ENCODE measurements at places on chromosomes 3 and 15. TPM values are rescaled to one million over a fixed set of nuclear protein-coding genes. Genes with fewer than 3 reads are reported as not detected.

The SNTN gene
- total RNA-seq: not detected

The CLRN1 gene
- 0.43 TPM for total RNA-seq

The SLCO3A1 gene
- 77.2 TPM for total RNA-seq

The IL17RB gene
- 17.5 TPM for total RNA-seq

The DPPA4 gene
- 16.9 TPM for total RNA-seq

GRCh38 chr15:74835312-74835823, 7.6 kb downstream of the ULK3 start:
- H3K4me1 ChIP-seq: no peaks in the 10 kb centered on the region
- no peak overlapping the region for H3K27ac ChIP-seq
- peak; percentile 47 for DNase-seq
- no peak overlapping the region for H3K4me3 ChIP-seq
- H3K27me3 ChIP-seq: no peaks in the 10 kb centered on the region

DNA sequence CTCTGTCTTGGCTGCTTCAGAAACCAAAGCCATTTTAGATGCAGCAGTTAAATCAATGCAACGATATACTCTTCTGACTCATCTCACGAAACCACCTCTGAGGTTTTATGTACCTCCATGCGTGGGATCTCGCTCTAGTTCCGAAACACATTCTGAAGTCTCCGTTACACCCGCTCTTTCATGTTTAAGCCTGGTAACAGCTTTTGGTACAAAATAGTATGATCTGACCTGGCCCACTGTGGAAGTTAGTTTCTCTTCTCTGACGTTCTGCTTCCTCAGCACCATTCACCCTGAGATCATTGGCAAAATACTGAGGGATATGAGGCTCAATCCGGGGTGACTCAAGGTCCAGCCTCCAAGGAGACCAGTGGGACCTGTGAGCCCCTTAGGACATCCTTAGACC, 121.9 kb downstream of the TMEM266 start:
- no peak overlapping the region for H3K27ac ChIP-seq
- DNase-seq: no peak
- no peaks in the 10 kb centered on the region for H3K36me3 ChIP-seq
- H3K27me3 ChIP-seq: no peaks in the 10 kb centered on the region
- H3K4me3 ChIP-seq: no peak overlapping the region
- peaks cover 4% of the 10 kb centered on the region for H3K4me1 ChIP-seq

GRCh38 chr15:79919090-79919748, 22.4 kb upstream of the MTHFS start:
- H3K27me3 ChIP-seq: no peaks in the 10 kb centered on the region
- H3K4me3 ChIP-seq: no peak overlapping the region
- no peaks in the 10 kb centered on the region for H3K36me3 ChIP-seq

GRCh38 chr3:157113832-157114505, 46.0 kb downstream of the CCNL1 start:
- H3K4me3 ChIP-seq: no peak overlapping the region
- H3K36me3 ChIP-seq: no peaks in the 10 kb centered on the region
- DNase-seq: no peak

GRCh38 chr3:48466386-48467109, 20.0 kb downstream of the ATRIP start:
- peak overlapping the region; percentile 98 for H3K27ac ChIP-seq
- H3K27me3 ChIP-seq: no peaks in the 10 kb centered on the region
- no peak for DNase-seq
- H3K4me1 ChIP-seq: peaks cover 29% of the 10 kb centered on the region

DNA sequence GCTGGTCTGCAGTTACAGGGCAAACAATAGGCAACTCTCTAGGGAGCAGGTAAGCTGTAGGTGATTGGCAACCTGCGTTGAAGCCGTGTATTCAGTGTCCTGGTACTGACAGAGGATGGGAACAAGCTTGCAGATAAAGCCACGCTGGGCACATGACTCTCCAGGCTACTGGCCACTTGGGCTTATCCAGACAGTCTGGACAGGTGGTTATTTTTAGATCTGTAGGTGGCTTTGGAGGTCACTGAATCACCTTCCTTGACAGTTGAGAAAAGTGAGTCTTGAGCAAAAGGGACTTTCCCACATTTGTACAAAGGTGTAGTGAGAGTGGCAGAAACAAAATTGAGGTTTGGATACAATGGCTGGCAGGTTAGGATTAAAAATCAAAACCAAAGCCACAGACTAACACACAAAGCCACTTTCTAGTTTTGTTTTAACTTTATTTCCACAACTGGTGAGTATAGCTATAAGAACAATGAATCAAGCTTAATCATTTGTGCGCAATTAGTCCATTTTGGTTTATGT, 22.3 kb upstream of the IL1RAP start:
- no peaks in the 10 kb centered on the region for H3K4me1 ChIP-seq
- no peak for DNase-seq
- no peak overlapping the region for H3K4me3 ChIP-seq
- H3K27me3 ChIP-seq: no peaks in the 10 kb centered on the region
- H3K27ac ChIP-seq: no peak overlapping the region
- H3K36me3 ChIP-seq: no peaks in the 10 kb centered on the region

DNA sequence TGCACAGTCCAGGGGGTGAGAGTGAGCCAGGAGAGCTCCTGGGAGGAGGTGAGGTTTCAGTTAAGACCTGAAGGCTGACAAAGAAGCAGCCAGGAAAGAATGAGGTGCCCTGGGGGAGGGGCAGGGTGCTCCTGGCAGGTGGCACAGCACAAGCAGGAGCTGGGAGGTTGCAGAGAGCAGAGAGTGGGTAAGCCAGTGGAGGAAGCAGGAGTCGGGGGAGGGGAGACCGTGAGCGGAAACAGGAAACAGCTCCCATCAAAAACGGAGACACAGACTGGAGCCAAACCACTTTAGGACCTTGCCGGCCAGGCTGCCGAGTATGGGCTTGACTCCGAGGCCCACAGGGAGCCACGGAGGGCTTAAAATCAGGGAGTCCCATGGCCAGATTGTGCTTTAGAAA, 12.1 kb upstream of the FBLN2 start:
- no peak overlapping the region for H3K27ac ChIP-seq
- H3K36me3 ChIP-seq: no peaks in the 10 kb centered on the region
- H3K4me1 ChIP-seq: peaks cover 10% of the 10 kb centered on the region

DNA sequence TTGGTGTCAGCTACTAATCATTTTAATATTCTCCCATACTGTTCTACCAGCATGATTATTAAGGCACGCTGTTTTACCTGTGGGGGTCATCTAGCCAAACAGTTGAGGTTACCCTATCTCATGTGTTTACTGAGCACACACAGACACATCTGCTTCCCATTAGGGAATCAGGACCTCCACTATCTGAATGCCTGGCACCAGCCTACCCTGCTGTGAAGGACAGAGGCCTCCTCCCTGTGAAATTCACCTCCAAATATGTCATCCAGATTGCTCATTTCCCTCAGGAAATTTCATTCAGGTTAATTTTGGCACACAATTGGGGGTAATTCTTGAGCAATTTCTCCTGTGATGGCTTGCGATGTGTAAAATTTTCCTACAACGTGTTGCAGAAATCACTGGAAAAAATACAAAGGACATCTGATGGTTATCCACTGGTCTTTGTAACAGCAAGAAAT, 155.6 kb upstream of the NR2E3 start:
- no peaks in the 10 kb centered on the region for H3K4me1 ChIP-seq
- no peak for DNase-seq
- H3K27me3 ChIP-seq: no peaks in the 10 kb centered on the region
- H3K36me3 ChIP-seq: no peaks in the 10 kb centered on the region
- H3K27ac ChIP-seq: peak overlapping the region; percentile 7

DNA sequence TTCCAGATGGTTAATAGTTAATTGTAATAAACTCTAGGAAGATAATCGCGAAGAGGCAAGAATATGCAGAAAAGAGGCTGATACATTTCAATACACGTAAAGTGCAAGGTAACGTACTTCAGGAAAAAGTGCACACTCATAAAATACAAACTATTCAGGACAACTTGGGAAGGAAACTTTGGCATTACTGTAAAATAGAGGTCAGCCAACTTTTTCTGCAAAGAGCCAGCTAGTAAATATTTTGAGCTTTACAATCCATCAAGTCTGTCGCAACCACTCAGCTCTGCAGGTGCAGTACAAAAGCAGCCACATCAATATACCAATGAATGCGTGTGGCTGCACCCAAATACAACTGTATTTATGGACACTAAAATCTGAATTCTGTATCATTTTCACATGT, 51.6 kb upstream of the THUMPD3 start:
- no peak overlapping the region for H3K4me3 ChIP-seq
- no peak for DNase-seq
- H3K36me3 ChIP-seq: no peaks in the 10 kb centered on the region
- no peaks in the 10 kb centered on the region for H3K4me1 ChIP-seq

DNA sequence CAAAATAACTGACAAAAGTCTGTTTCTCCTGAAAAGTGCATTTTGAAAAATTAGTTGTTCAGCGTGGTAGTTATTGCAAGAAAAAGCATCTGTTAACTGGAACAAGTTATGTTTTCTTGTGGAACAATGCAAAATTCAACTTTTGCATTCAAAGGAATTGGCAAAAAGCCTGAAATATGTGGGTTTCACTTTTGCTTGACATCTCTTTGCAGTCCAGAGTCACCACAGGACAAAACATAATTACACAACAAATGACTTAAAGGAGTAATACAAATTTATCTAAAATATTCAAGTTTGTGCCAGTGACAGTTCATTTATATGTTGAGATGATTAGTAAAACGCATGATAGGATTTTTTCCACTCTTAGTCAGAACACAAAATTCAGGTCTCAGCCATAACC, 96.3 kb upstream of the P2RY1 start:
- H3K36me3 ChIP-seq: no peaks in the 10 kb centered on the region
- no peaks in the 10 kb centered on the region for H3K27me3 ChIP-seq
- H3K4me3 ChIP-seq: no peak overlapping the region
- no peak overlapping the region for H3K27ac ChIP-seq

DNA sequence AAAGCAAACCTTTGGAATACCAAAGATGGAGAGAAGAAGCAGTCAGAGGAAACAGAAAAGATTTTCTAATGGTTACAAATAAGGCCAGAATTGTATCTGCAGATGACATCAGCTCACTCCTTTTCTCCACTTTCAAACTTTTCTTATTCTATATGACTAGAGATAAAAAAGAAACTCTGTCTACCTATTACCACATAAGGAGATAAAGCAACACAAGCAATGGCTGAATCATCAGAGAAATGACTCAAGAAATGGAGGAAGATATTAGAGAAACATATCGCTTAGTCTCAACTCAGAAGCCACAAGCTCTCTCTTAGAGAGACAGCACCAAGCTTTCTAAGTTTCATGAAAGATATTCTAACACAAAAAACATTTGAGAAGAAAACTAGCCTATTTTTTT, 784.0 kb downstream of the ZPLD1 start:
- H3K4me3 ChIP-seq: no peak overlapping the region
- no peak for DNase-seq
- H3K27me3 ChIP-seq: no peaks in the 10 kb centered on the region
- H3K27ac ChIP-seq: no peak overlapping the region

DNA sequence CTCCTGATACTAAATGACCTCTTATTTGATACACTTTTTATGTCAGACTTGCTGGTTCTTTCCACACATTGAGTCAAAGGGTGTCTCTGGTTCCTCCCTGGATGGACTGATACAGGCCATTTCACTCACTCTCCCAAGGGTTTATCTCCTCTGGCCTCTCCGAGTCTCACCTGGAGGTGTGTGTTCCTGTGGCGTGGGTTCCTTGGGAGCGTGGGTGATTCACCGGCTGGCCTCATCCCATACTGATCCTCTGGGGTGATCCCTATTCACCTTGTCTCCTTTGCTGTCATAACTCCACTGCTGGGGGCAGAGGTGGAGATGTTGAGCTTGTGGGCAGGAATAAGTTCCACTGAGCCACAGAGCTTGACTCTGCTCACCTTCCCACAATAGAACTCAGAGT, 61.1 kb downstream of the ST6GAL1 start:
- no peak overlapping the region for H3K27ac ChIP-seq
- H3K4me1 ChIP-seq: no peaks in the 10 kb centered on the region
- no peak for DNase-seq
- no peaks in the 10 kb centered on the region for H3K27me3 ChIP-seq
- H3K4me3 ChIP-seq: no peak overlapping the region

- H3K36me3 ChIP-seq: no peaks in the 10 kb centered on the region
- H3K4me3 ChIP-seq: no peak overlapping the region
- H3K4me1 ChIP-seq: peaks cover 5% of the 10 kb centered on the region
- H3K27me3 ChIP-seq: no peaks in the 10 kb centered on the region
- no peak for DNase-seq
- no peak overlapping the region for H3K27ac ChIP-seq
Measured at GRCh38 chr3:48915296-48915695, 3.3 kb upstream of the ARIH2 start.

DNA sequence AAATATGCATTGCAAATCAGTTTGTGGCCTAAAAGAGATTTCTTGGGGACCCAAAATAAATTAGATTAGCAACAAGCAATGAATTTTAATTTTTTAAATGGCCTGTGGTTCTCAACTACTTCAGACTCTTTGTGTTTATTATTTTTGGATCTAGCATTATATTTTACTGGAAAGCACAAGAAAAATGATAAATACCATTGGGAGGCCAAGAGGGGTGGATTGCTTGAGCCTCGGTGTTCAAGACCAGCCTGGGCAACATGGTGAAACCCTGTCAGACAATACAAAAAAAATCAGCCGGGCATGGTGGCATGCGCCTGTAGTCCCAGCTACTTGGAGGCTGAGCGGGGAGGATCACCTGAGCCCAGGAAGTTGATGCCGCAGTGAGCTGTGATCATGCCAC, 13.6 kb downstream of the LACTB start:
- no peaks in the 10 kb centered on the region for H3K36me3 ChIP-seq
- DNase-seq: no peak
- no peak overlapping the region for H3K4me3 ChIP-seq
- H3K27ac ChIP-seq: no peak overlapping the region
- no peaks in the 10 kb centered on the region for H3K27me3 ChIP-seq

- no peak overlapping the region for H3K4me3 ChIP-seq
- no peak overlapping the region for H3K27ac ChIP-seq
- no peaks in the 10 kb centered on the region for H3K4me1 ChIP-seq
- H3K27me3 ChIP-seq: no peaks in the 10 kb centered on the region
Measured at GRCh38 chr3:184022323-184022722, 4.6 kb upstream of the ABCC5 start.

GRCh38 chr3:139627759-139628158, 50.0 kb downstream of the NMNAT3 start:
- H3K27me3 ChIP-seq: no peaks in the 10 kb centered on the region
- H3K4me1 ChIP-seq: no peaks in the 10 kb centered on the region
- no peak overlapping the region for H3K27ac ChIP-seq
- no peaks in the 10 kb centered on the region for H3K36me3 ChIP-seq
- H3K4me3 ChIP-seq: no peak overlapping the region

All from testis (tissue), 5 donors.